Natural killer cell (primary cell): ENCODE measurements at places on chromosomes 13 and 19. TPM values are rescaled to one million over a fixed set of nuclear protein-coding genes. Genes with fewer than 3 reads are reported as not detected.

Gene IL12RB1
- total RNA-seq, result 90.1 TPM

- H3K27me3 ChIP-seq, result no peaks in the 10 kb centered on the region
- no peak overlapping the region for H3K4me3 ChIP-seq
- DNase-seq, result no peak
- no peaks in the 10 kb centered on the region for H3K36me3 ChIP-seq
- H3K4me1 ChIP-seq, result no peaks in the 10 kb centered on the region
- no peak overlapping the region for H3K27ac ChIP-seq
Measured at GRCh38 chr13:45796426-45797235, 54.9 kb downstream of the SIAH3 start.

DNA sequence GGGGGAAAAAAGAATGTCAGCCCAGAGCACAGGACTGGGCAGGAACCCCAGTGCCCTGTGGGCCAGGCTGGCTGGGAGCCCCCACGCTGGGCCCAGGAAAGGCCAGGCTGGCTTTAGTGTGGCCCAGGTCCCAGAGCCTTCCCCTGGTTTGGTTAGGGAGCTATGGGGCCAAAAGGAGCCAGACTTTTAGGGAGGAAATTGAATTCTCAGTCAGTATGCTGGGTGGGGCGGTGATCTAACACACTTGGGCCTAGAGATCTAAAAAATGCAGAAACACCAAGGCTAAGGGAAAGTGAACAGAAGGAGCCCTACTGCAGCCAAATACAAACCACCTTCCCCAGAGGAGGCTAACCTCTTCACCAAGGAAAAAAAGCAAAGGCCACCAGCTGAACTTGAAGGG is 137.5 kb downstream of the CRYL1 start:
- no peak overlapping the region for H3K27ac ChIP-seq
- DNase-seq, result no peak
- no peaks in the 10 kb centered on the region for H3K36me3 ChIP-seq
- H3K4me1 ChIP-seq, result no peaks in the 10 kb centered on the region
- no peaks in the 10 kb centered on the region for H3K27me3 ChIP-seq

Gene GRIK5
- 2.1 TPM for total RNA-seq

- H3K4me1 ChIP-seq, result peaks cover 36% of the 10 kb centered on the region
- DNase-seq, result no peak
- H3K27ac ChIP-seq, result no peak overlapping the region
- H3K36me3 ChIP-seq, result peaks cover 19% of the 10 kb centered on the region
- H3K27me3 ChIP-seq, result no peaks in the 10 kb centered on the region
Measured at GRCh38 chr19:55273978-55274707, 5.8 kb downstream of the HSPBP1 start.
